ENCODE measurements at places on chromosomes 7 and 10.
A peak's percentile ranks its signal among the peaks of the same experiment; 100 is the strongest.

DNA sequence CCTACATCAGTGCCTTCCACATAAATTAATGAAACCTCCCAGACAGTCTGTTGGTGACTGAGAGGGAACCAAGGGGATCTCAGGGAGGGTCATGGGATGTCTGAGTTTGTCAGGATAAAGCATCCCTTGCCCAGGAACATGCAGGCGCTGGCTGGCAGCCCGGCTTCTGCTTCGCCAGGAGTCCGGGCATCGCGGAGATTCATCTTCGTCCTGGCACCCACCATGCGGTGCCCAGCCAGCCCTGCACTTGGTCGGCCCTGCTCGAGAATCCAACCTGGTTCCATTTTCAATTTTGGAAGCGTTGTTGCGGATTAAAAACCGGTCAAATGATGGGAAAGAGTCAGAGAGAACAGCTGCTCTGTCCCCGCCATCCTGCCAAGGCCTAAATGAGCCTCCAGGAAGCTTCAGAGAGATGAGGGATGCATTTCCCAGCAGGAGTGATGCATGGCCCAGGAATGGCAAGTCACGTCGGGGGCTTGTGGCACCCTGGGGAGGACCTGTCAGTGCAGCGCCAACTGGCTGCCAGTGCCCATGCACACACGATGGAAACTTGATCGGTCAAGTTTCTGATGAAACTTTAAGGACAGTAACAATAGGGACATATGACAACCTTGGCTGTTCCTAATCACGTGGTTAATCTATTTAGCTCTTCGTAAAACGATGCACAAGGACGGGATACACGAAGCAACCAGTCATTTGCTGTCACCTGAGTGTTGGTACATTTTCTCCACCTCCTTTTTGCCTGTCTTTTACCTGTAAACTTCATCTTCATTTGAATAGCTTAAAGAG lies 260.8 kb upstream of the MKI67 start:
- no peak for DNase-seq

DNA sequence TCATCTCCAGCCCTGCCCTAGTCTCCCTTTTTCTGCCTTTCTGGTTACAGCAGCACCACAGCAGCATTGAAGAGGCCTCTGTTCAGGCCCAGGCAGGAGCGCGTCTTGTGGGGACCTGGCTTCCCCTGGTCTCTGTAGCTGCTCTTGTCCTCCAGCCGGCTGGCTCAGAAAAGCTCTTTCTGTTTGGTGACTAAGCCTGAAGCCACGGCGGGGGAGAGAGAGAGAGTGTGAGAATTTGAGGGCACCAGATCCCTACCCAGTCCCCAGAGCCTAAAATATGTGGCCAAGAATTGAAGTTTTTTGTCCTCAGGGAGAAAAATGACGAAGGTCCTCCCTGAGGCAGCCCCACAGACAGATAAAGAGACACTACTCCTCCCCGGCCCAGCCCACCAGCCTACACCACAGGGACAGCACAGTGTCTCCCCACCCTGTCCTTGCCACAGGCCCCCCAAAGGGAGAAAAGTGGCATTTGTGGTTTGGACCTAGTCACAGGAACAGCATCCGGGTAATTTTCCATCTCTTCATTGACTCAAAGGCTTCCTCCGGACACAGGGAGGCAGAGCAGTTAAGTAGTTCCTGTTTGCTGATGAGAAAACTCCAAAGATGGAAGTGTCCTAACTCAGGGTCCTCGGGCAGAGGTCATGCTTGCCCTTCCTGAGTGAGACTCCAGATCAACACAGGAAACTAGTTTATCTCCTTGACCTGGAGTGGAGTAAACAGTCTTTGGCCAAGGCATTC lies 13.3 kb upstream of the FAM180A start:
- DNase-seq, result no peak

GRCh38 chr10:131474416-131474815 lies 162.9 kb upstream of the TCERG1L start:
- no peak for DNase-seq

DNA sequence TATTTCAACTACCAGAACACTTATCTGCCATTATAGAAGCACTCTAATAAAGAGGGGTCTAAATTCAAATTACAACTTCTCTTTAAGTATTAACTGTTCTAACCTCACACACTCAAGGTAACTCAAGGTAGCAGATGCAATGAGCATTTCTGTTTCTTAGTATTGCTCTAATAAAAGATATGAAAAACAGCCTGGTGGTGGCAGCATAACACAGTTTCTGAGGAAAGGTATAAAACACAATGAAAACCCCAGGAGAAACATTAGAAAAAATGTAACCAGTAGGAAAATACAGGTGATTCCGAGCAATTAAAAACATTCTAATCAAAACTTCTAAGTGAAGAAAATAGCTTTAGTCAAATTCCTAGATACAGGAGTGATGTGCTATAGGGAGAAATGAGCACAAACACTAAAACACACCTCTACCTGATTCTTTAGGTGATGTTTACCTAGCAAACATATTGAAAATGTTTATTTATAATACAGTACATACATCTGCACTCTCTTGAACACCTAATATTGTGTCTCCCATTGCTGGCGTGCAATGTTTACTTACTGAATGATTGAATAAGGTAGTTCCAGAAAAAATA lies 3.5 kb downstream of the MKRN1 start:
- peak; percentile 19 for DNase-seq

DNA sequence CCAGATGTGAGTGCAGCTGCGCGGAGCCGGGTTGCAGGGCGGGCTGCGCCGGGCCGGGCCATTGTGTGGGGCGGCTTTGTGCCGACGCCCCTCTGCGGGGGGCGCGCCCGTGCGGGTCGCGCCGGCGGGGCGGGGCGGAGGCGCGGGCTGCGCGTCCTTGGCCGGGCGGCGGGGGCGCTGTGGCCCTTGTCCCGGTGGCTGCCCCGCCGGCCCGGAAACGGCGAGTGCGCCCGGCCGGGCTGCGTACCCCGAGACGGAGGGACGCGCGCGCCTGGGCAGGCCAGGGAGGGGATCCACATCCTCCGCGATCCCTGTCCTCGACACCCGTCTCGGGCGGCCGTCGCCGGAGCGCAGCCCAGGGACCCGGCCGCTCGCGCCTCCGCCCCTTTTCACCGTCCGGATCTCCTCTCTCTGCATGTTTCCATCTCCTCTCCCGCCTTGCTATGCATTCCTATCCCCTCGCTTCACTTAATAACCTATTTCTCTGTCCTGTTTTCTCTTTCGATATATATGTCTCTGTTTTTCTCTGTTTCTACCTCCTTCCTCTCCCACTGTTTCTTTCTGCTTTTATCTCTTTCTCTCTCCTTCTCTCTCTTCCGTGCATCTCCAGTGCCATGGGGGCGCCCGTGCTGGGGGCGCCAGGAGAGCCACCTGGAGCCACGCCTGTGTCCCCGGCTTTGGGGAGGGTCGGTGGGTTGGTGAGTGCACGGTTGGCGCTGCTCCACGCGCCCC lies 765 bp downstream of the PFKFB3 start:
- DNase-seq, result peak; percentile 50

GRCh38 chr7:83836028-83836427 lies 187.1 kb upstream of the SEMA3E start:
- no peak for DNase-seq

GRCh38 chr7:88040694-88041093 lies 106.6 kb downstream of the ADAM22 start:
- DNase-seq, result no peak

DNA sequence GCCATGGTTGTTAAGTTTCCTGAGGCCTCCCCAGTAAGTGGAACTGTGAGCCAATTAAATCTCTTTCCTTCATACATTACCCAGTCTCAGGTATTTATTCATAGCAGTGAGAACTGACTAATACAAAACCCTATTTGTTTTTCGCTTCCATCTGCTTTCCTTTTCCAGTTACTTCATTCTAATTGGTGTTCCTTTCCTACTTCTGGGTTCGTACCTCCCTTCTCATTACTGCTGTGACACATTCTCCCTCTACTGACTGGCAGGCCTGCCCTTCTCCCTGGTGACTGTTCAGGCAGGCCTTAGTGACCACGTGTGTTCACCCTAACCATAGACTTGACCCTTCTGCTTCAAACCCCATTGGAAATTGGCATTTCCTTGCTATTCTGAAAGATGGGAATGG lies 37.7 kb downstream of the MTURN start:
- DNase-seq, result no peak

GRCh38 chr10:89523274-89523673 lies 12.1 kb downstream of the SLC16A12 start:
- DNase-seq, result no peak

- DNase-seq, result no peak
These were observed 29.3 kb upstream of the OSBPL3 start for GRCh38 chr7:25009257-25009656.

GRCh38 chr7:46696741-46697140 lies 775.7 kb upstream of the IGFBP3 start:
- no peak for DNase-seq

DNA sequence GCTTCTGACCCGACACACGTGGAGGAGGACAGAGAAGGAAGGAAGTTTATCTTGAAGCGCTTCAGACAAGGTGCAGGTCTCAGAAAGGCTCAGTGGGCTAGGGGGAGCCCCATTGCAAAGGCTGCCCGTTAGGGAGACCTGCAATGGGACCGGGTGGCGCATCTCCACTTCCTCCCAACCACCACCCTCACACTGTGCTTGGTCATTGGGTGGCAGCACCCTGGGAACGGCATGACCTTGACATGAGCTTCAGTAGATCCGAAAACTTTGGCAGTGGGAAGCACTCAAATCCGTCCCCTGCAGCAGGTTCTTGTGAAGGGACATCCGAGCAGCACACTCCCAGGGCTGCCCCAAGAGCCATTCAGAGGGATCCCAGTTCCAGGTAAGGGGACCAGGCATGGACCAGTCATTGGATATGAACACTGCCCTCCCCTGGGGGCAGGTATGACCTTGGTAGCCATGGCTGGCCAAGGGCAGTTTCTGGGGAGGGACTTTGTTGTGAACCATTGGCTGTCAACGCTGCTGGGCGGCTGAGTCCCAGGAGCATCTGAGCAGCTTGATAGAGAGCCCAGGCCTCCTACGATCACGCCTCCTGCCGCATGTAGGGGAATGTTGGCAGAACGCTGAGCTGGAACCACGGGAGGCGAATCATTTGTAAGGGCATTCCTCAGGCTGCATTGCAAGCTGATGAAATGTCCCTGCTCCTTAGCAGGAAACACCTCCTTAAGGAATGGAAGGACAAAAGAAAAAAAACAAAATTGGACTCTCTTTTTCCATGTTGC lies 31.7 kb downstream of the GALNTL5 start:
- no peak for DNase-seq
